ENCODE measurements at places on chromosomes 16 and 17. TPM values are rescaled to one million over a fixed set of nuclear protein-coding genes. Genes with fewer than 3 reads are reported as not detected.

Gene BAIAP3
- 1.3 TPM for total RNA-seq

DNA sequence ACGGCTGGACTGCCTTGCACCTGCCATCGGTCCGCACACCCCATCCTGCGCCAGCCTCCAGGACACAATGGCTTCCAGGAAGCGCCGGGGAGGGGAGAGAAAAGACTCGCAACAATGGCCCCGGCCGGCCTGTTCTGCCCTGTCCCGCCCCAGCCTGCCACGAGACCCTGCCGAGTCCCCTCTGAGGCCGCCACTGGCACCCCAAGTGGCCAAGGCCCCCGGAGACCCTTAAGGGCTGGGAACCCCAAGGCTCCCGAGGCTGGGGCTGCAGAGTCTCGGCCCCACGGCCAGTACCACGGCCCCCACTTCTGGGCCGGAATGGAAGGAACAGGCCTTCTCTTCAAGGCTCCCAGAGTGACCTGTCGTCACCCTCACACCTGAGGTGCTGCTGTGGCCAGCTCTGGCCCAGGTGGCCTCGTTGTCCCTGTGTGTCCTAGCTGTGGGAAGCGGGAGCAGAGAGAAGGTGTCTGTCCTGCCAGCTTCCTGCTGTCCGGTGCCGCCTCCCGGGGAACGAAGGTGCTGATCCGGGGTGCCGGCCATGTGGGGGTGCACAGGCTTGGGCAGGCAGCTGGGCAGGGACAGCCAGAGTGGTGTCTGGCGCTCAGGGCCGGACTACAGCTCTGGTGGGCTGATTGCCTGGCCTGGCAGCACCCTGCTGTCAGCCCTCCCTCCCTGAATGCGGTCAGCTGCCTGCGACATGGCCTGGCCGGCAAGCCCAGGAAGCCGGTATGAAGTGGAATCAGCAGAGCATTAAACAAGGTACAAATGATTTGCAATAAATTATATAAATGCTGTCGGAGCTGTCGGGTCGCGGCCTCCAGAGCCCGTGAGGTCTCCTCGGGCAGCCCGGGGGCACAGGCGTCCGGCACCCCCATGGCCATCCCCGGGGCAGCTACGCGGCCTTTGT lies 8.2 kb upstream of the CACNA1H start:
- H3K36me3 ChIP-seq, result no peaks in the 10 kb centered on the region
- H3K27me3 ChIP-seq, result peaks cover 11% of the 10 kb centered on the region
- no peaks in the 10 kb centered on the region for H3K4me1 ChIP-seq
- no peak overlapping the region for H3K27ac ChIP-seq
- H3K4me3 ChIP-seq, result no peak overlapping the region

DNA sequence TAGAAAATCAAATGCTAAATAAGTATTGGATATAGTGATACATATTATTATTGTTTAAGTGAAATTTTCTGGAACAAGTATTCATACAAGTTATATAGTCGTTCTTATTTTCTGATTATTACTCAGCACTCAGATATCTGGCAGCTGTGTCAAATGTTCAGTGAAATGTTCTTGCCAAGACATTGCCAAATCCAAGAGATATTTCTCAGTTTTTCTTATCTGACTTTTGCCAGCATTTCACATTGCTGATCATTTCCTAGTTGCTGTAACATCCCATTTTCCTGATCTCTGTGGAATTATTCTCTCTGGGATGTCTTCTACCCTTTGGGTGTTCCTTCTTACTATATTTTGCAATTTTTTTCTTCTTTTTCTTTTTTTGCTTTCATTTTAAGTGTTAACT lies 262.3 kb downstream of the KIF2B start:
- no peak overlapping the region for H3K27ac ChIP-seq
- DNase-seq, result no peak
- no peak overlapping the region for H3K4me3 ChIP-seq
- H3K4me1 ChIP-seq, result no peaks in the 10 kb centered on the region
- no peaks in the 10 kb centered on the region for H3K27me3 ChIP-seq
- H3K36me3 ChIP-seq, result no peaks in the 10 kb centered on the region

Gene SLC12A3
- not detected for total RNA-seq

- peaks cover 4% of the 10 kb centered on the region for H3K36me3 ChIP-seq
- no peaks in the 10 kb centered on the region for H3K27me3 ChIP-seq
- DNase-seq, result no peak
- peak overlapping the region; percentile 6 for H3K27ac ChIP-seq
- H3K4me1 ChIP-seq, result peaks cover 14% of the 10 kb centered on the region
- no peak overlapping the region for H3K4me3 ChIP-seq
These were observed 587.3 kb upstream of the CDH5 start for GRCh38 chr16:65779201-65779600.

DNA sequence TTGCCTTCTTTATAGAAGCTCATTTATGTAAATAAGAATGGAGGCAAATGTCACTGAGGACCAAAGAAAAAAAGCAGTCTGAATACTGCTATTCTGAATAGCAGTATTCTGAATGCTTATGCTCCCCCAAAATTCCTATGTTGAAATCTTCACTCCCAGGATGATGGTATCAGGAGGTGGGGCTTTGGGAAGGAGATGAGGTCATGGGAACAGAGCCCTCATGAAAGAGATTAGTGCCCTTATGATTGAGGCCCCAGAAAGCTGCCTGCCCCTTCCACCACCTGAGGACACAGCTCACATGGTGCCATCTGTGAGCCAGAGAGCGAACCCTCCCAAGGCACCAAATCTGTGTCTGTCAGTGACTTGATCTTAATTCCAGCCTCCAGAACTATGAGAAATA lies 28.8 kb downstream of the HEATR6 start:
- H3K36me3 ChIP-seq, result peaks cover 53% of the 10 kb centered on the region
- H3K4me1 ChIP-seq, result no peaks in the 10 kb centered on the region
- no peaks in the 10 kb centered on the region for H3K27me3 ChIP-seq
- no peak overlapping the region for H3K4me3 ChIP-seq

- H3K27me3 ChIP-seq, result no peaks in the 10 kb centered on the region
- no peak for DNase-seq
- H3K4me3 ChIP-seq, result no peak overlapping the region
- H3K4me1 ChIP-seq, result peaks cover 17% of the 10 kb centered on the region
- no peak overlapping the region for H3K27ac ChIP-seq
These were observed 13.2 kb downstream of the SDK2 start for GRCh38 chr17:73630965-73631595.

DNA sequence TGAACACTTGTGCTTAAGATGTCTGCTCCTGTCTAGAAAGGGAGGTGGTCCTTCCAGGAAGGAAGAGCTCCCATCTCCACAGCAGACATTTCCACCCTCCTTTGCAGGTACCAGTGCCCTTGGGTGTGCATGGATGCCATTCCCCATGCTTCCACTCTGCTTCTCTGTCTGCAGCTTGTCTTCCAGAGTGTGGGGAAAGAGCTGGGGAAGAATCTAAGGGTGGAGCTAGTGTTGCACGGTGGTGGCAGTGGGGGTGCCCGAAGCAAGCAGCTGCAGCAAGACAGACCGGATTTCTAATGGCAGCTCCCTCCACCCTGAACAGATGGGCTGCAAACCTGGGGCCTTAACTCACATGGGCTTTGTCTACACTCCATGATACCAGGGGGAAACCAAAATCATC lies 22.6 kb upstream of the HOXB13 start:
- peaks cover 96% of the 10 kb centered on the region for H3K27me3 ChIP-seq
- H3K4me3 ChIP-seq, result no peak overlapping the region
- peak overlapping the region; percentile 97 for H3K27ac ChIP-seq
- DNase-seq, result no peak
- H3K36me3 ChIP-seq, result no peaks in the 10 kb centered on the region

Gene CLEC18A
- 2.2 TPM for total RNA-seq

- peak overlapping the region; percentile 94 for H3K4me3 ChIP-seq
- H3K36me3 ChIP-seq, result peaks cover 2% of the 10 kb centered on the region
- no peak for DNase-seq
- H3K4me1 ChIP-seq, result peaks cover 33% of the 10 kb centered on the region
- peak overlapping the region; percentile 100 for H3K27ac ChIP-seq
- no peaks in the 10 kb centered on the region for H3K27me3 ChIP-seq
These were observed 2.5 kb upstream of the CLTC start for GRCh38 chr17:59617156-59617732.

Gene CCR7
- not detected for total RNA-seq

Gene TOX3
- total RNA-seq, result 7.0 TPM

GRCh38 chr16:8863594-8864424 lies 5.0 kb downstream of the CARHSP1 start:
- no peak for DNase-seq
- no peaks in the 10 kb centered on the region for H3K27me3 ChIP-seq
- H3K27ac ChIP-seq, result peak overlapping the region; percentile 30

Gene KCNJ12
- 0.76 TPM for total RNA-seq

Gene EFCAB5
- 0.58 TPM for total RNA-seq

GRCh38 chr16:11797957-11798299 lies 870 bp upstream of the ZC3H7A start:
- no peaks in the 10 kb centered on the region for H3K27me3 ChIP-seq
- peak overlapping the region; percentile 95 for H3K27ac ChIP-seq
- no peak for DNase-seq
- H3K36me3 ChIP-seq, result no peaks in the 10 kb centered on the region
- H3K4me1 ChIP-seq, result peaks cover 57% of the 10 kb centered on the region

GRCh38 chr17:79171188-79171587 lies 96.6 kb downstream of the ENGASE start:
- H3K36me3 ChIP-seq, result no peaks in the 10 kb centered on the region
- H3K4me3 ChIP-seq, result no peak overlapping the region
- H3K4me1 ChIP-seq, result no peaks in the 10 kb centered on the region
- peaks cover 45% of the 10 kb centered on the region for H3K27me3 ChIP-seq

GRCh38 chr16:57146735-57147134 lies 39.1 kb downstream of the PSME3IP1 start:
- H3K27me3 ChIP-seq, result no peaks in the 10 kb centered on the region
- H3K4me1 ChIP-seq, result peaks cover 22% of the 10 kb centered on the region
- no peak for DNase-seq
- peaks cover 3% of the 10 kb centered on the region for H3K36me3 ChIP-seq
- peak overlapping the region; percentile 6 for H3K27ac ChIP-seq

DNA sequence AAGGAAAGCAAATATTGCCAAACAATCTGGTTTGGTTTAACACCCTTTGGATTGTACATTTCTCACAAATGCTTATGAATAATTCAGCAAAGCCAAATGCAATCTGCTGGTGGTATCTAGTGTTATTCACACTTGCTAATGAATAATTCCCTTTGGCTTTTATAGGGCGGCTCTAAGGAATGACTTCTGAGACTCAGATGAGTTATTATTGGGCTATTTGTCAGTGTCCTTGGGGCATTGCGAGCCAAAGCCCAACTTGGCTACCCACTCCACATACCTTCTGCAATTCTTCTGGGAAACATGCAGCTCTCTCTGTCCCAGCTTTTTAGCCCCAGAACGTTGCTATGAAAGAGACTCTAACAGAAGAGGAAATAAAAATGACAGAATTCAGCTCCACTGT lies 41.1 kb downstream of the FTO start:
- peaks cover 14% of the 10 kb centered on the region for H3K36me3 ChIP-seq
- peak overlapping the region; percentile 2 for H3K27ac ChIP-seq
- H3K27me3 ChIP-seq, result no peaks in the 10 kb centered on the region
- H3K4me1 ChIP-seq, result peaks cover 30% of the 10 kb centered on the region

Gene ACE
- total RNA-seq, result 2.9 TPM

DNA sequence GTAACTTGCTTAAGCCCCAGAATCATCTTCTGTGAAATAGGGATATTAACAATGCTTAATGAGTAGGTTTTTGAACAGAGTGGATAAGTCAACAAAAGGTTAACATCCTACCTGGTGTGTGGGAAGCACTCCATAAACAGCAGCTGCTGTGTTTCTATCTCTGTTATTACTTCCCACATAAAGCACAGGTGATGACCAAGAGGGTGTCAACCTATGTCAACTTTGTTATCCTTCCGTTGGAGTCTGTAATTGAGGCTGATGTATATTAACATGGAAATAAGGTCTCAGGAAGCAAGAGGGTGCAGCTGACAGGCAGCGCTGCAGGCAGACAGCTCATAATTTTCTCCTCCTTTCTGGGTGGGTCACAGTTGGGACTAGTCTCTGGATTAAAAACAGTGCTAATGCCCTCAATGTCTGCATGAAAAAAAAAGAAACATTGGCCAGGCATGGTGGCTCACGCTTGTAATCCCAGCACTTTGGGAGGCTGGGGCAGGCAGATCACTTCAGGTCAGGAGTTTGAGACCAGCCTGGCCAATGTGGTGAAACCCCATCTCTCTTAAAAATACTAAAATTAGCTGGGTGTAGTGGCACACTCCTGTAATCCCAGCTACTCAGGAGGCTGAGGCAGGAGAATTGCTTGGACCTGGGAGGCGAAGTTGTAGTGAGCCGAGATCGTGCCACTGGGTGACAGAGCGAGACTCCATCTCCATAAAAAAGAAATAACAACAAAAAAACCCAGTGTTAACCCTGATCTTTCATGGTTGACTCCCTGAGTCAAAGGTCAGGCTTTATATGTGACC lies 269.6 kb downstream of the SNX29 start:
- no peak overlapping the region for H3K4me3 ChIP-seq
- H3K4me1 ChIP-seq, result no peaks in the 10 kb centered on the region
- H3K36me3 ChIP-seq, result peaks cover 3% of the 10 kb centered on the region
- no peak for DNase-seq
- H3K27ac ChIP-seq, result no peak overlapping the region
- no peaks in the 10 kb centered on the region for H3K27me3 ChIP-seq

Gene RRAD
- total RNA-seq, result 2.7 TPM

Gene OR1A2
- not detected for total RNA-seq

GRCh38 chr17:9188367-9188766 lies 167.1 kb downstream of the NTN1 start:
- DNase-seq, result no peak
- H3K27me3 ChIP-seq, result peaks cover 9% of the 10 kb centered on the region
- peaks cover 22% of the 10 kb centered on the region for H3K4me1 ChIP-seq
- no peak overlapping the region for H3K4me3 ChIP-seq

GRCh38 chr16:73285436-73286201 lies 237.7 kb upstream of the ZFHX3 start:
- no peak overlapping the region for H3K27ac ChIP-seq
- no peak for DNase-seq
- H3K36me3 ChIP-seq, result no peaks in the 10 kb centered on the region

Gene IL21R
- total RNA-seq, result 0.22 TPM

DNA sequence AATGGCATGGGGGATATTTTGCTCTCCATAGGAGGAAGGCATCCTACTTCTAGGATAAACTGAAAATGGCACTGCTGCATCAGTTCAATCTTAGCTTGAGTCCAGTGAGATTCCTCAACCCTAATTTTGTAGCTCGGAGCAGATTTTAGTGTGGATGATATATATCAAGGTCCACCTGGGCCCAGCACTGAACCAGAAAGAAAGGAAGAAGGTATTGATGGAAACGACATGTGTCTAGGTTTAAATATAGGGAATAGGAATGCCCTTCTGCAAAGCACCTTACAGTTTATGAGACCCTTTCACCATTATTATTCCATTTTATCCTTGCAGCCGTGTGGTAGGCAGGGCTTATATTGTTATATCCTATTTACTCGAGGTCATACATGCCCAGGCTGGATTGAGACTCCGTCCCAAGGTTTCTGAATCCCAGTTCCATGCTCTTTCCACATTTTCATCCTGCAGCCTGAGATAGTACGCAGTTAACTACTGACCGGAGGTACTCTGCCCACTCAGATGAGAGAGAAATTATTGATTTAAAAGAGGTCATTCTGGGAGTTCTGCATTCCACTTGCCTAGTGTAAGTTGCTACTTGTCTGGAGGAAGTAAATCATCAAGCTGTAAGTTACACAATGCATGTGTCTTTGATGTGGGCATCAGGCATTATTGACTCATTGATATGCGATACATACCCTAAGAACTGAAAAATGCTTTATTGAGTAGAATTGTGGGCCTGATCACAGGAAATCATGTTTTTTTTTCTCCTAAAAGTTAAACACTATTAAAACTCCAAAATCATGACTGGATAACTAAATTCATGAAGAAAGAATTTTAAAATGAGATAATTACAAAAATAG lies 10.1 kb downstream of the KRT39 start:
- peak overlapping the region; percentile 96 for H3K27ac ChIP-seq
- H3K27me3 ChIP-seq, result no peaks in the 10 kb centered on the region
